ENCODE measurements at places on chromosomes 7 and 10.

GRCh38 chr10:66917104-66917503 lies 8.7 kb upstream of the LRRTM3 start:
- DNase-seq = no peak

GRCh38 chr10:74640134-74640921 lies 186.1 kb upstream of the KAT6B start:
- DNase-seq = no peak

DNA sequence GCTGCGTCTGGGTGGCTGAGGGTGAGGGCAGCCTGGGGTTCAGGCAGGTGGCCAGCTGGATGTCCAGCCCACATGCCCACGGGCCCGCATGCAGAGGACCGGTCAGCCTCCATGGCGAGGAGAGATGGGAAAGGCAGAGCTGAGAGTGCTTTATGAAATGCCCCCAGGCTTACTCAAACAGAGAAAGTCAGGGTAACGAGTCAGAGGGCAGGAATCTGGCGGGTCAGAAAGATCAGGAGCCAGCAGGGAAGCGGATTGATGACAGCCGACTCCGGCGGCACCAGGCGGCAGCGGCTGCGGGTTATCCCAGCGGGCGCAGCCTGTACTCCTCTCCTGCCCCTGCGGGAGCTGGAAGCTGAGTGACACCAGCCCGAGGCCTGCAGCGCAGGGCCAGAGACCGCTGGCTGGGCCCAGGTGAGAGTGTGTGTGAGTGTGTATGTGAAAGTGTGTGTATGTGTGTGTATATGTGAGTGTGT lies 13.4 kb downstream of the SLC13A4 start:
- DNase-seq = peak; percentile 43

- DNase-seq = no peak
Observed at GRCh38 chr7:150515248-150516147, 826 bp downstream of the GIMAP7 start.

DNA sequence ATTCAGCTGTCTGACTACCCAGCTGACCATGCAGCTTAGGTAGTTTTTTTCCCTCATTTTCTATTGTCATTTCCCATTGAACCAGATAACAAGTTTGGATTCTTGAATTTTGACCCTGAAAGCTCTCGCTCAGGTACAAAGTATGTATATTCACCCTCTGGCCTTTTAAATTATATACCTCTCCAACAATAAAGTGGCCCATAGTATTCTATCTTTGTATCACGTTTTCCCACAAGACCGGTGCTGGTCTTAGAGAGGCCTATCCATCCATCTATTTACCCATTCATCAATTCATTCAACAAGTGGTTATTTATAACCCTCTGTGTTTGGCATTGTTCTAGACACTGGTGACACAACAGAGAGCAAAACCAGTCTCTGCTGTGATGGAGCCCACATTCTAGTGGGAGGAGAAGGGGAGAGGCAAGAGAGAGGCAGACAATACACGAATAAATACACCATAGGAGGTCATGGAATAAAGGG lies 35.2 kb upstream of the NPSR1 start:
- no peak for DNase-seq

GRCh38 chr7:142745091-142745635 lies 4.1 kb upstream of the PRSS1 start:
- no peak for DNase-seq

DNA sequence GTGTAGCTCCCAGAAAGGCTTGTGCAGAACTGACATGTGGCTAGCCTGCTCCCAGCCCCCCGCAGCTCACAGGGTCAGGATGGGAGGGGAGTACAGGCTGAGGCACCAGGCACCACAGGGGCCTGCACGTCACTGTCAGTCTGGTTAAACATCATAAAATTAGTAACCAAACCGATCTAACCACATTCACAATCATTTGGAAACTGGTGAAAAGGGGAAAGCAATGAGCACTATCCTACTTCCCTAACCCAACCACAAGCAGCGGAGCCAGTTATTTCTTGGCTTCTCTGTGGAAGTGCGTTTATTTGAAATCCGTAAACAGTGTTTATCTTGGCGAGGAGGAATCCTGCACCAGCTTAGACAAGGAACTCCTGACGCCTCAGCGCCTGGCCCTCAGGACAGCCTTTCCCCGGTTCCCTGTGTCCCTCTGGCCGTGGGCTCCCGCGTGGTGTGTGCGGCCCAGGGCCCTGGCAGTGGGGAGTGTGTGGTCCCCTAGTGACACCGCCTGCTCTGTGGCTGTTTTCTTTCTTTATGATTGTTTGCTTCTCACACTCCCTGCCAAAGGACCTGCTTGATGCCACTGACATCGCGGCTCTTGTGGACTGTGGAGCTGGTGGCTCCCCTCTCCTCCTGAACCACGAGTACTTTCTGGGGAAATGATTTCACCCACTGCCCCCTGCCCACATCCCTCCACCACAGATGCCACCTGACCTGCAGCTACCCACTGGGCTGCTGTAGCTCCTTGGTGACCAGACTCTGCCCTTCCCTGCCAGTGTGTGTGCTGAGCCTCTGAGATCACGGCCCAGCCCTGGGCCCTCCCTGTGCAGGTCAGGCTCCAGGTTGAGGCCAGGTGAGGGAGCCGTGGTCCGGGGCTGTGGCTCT lies 38.0 kb downstream of the INPP5A start:
- no peak for DNase-seq

- DNase-seq = no peak
Observed at GRCh38 chr10:10589540-10590303, 427.9 kb upstream of the CELF2 start.

GRCh38 chr10:88270061-88270808 lies 312.9 kb downstream of the RNLS start:
- no peak for DNase-seq

- peak; percentile 4 for DNase-seq
Observed at GRCh38 chr10:5089865-5090264, 4.3 kb upstream of the AKR1C3 start.

GRCh38 chr10:86293396-86293791 lies 73.2 kb downstream of the GRID1 start:
- DNase-seq = no peak

DNA sequence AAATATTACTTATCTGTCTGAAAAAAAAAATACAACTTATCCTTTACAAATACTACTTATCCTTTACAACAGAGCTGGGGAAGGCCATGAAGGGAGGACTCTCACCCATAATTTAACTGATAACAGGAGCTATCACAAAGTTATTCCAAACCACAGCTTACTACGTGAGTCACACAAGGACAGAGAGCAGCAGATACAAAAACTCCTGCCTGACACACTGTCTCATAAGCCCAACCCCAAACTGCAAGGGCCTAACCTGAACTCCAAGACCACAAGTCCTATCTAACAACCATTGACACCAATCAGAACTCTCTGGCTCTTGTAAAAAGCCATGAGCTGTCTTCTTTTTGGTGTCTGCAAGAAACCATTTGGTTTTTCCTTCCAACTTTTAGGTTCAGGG lies 28.5 kb upstream of the CXCL12 start:
- DNase-seq = no peak

DNA sequence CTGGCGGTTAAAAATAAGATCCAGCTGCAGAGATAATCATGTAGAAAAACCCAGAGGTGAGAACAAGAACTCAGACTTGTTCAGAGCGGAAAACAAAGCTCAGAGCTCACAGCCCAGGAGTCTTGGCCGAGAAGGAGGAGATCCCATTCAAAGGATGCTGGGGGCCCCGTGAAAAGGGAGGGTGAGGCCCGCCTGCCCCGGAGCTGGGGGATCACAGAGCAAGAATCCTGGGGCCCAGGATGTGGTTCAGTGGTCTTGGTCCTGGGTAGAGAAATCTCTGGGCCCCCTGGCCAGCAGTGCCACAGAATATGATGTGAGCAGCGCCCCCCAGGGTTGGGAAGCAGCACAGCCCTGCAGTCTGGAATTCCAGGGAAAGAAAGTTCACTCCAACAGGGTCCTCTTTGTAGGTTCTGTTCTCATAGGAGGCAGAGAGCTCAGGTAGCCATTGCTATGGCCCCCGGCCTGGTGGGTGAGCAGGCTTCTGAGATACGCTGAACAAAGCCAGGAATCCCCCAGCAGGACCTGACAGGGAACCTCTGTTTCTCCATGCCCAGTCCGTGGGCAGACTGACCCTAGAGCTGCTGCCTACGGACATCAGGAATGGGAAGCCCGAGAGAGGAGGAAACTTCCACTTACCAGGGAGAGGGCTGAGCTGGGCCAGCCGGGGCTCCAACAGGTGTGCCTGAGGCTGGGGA lies 77.7 kb upstream of the GNA12 start:
- no peak for DNase-seq

- DNase-seq = peak; percentile 65
Observed at GRCh38 chr10:29377333-29377961, 88.6 kb downstream of the LYZL1 start.

- no peak for DNase-seq
Observed at GRCh38 chr10:80413271-80413996, 5.1 kb downstream of the PRXL2A start.

DNA sequence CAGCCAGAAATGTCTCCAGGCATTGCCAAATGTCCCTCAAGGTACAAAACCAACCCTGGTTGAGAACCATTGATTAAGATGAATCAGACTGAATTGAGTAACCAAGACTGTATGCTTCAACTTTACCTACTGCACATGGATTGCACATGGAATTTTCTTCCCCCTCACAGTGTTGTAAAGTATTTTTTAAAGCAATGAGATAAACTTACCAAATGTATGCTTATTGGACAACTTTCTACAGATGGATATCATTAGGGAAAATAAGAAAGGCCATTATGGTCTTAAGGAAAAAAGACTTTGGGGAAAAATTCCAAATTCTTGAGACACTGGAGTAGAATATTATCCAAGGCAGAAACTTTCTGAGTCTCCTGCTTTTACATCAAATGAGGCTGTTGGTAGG lies 20.9 kb upstream of the MTPN start:
- DNase-seq = no peak

- no peak for DNase-seq
Observed at GRCh38 chr10:104766341-104766740, 125.3 kb downstream of the SORCS3 start.

- DNase-seq = no peak
Observed at GRCh38 chr7:66138994-66139752, 24.5 kb downstream of the CRCP start.

- no peak for DNase-seq
Observed at GRCh38 chr10:99761365-99761764, 21.1 kb upstream of the ABCC2 start.

DNA sequence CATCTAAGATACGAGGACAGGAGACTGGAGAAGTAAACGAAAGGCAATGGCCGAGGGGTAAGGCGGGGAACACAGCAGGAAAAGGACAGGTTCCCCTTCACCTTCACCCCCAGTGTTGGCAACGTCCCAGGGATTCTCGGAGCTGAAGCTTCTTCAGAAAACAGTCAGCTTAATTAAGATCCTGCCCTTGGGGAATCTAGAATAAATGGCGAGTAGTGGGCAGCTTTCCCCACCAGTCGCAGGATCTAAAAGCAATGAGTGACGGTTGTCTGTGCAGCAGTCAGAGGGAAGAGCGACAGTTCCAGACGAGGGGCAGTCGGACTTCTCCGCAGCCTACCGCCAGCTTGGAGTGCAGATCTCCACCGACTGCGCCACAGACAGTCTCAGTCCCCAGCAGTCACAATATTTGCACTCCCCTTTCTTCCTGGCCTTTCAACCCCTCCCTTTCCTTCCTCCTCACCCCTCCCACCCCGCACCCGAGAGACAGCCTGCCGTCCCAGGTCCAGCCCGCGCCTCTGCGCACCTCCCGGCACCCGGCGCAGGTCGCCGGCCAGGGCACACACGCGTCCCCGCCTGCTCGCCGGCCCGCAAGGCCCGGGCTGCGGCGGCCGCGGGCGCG lies 10.9 kb upstream of the SP8 start:
- peak; percentile 77 for DNase-seq

- DNase-seq = no peak
Observed at GRCh38 chr7:138442822-138443221, 17.2 kb upstream of the TRIM24 start.

DNA sequence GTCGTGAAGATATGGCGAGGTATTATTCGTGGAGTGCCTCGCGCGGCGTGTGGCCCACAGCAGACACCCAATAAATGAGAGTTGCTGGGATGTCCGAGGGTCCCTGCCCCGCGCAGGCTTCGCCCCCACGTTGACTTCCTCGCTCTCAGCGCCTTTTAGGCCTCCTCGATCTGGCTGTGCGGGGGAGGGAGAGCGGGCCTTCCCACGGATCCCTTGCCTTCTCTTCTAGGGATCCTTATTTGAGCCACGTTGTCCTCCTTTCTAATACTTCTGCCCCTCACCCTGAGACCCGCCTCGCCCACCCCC lies 660 bp downstream of the VCL start:
- no peak for DNase-seq

- no peak for DNase-seq
Observed at GRCh38 chr7:107312418-107312817, 143.6 kb downstream of the HBP1 start.

DNA sequence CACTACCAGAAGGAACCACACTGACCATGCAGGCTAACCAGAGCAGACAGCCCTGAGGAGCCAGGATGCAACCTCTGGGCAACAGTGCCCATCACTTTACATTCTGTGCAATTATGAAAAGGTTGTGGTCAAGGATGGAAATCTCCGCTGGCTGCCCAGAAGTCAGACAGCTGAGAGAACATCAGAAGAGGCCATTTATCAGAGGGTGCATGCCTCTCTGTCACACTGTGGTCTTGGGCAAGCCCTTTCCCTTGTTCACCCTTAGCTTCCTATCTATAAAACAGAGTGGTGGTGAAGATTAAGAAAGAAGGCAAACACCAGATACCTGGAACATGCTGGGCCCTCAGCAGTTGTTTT lies 120.7 kb upstream of the GDF10 start:
- DNase-seq = no peak

DNA sequence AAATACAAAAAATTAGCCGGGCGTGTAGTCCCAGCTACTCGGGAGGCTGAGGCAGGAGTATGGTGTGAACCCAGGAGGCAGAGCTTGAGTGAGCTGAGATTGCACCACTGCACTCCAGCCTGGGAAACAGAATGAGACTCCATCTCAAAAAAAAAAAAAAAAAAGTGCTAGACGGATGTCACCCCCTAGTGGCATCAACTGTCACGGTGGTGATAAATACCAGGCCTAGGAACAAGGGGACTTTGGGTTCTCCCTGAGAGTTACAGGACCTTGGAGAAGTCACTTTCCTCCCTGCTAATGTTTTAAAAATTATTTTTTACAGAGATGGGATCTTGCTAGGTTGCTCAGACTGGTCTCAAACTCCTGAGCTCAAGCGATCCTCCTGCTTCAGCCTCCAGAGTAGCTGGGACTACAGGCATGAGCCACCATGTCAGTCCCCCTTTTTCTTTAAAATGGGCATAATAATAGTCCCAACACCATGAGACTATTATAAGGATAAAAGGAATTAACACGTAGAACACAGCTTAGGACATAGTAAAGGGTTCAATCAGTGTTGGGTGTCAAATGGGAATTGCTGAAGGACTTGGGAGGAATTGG lies 2.6 kb upstream of the TMEM130 start:
- DNase-seq = peak; percentile 30

- DNase-seq = no peak
Observed at GRCh38 chr10:111222961-111223360, 146.1 kb downstream of the ADRA2A start.
